Stimulated activated CD4-positive, alpha-beta T cell treated with anti-CD3 and anti-CD28 coated beads, Interleukin-4, amount 100 ng/mL, for 48 hours (primary cell): ENCODE measurements at places on chromosomes 1 and 21.

DNA sequence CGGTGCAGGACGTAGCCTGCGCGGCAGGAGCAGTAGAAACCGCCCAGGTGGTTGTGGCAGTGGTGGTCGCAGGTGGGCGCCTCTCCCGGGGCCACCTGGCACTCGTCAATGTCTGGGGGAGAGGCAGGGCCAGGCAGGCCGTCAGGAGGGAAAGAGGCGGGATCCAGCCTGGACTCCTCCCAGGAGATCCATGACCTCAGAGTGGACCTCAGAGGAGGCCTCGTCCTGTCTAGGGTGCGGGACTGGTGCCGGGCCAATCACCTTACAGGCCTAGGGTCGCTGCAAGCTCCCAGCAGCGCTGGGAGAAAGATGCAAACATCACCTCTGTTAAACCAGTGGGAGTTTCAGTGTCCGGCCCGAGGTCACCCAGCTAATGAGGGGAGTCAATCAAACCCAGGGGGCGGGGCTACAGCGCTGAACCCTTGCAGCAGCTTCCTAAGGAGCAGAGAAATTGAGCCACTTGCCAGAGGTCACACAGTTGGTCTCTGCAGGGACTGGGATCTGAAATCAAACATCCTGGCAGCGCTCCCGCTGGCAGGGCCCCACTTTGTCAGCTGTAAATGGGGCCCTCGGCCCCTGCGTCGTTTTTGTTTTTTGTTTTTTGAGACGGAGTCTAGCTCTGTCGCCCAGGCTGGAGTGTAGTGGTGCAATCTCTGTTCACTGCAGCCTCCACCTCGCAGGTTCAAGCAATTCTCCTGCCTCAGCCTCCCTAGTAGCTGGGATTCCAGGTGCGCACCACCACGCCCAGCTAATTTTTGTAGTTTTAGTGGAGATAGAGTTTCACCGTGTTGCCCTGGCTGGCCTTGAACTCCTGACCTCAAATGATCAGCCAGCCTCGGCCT, 1.4 kb downstream of the MASP2 start:
- no peak for DNase-seq

- DNase-seq = no peak
These were observed 55.5 kb downstream of the GABPA start for GRCh38 chr21:25790122-25790877.

- DNase-seq = no peak
These were observed 40.4 kb downstream of the PHC2 start for GRCh38 chr1:33390542-33390941.

GRCh38 chr1:246748006-246748405, 23.8 kb downstream of the SCCPDH start:
- no peak for DNase-seq

DNA sequence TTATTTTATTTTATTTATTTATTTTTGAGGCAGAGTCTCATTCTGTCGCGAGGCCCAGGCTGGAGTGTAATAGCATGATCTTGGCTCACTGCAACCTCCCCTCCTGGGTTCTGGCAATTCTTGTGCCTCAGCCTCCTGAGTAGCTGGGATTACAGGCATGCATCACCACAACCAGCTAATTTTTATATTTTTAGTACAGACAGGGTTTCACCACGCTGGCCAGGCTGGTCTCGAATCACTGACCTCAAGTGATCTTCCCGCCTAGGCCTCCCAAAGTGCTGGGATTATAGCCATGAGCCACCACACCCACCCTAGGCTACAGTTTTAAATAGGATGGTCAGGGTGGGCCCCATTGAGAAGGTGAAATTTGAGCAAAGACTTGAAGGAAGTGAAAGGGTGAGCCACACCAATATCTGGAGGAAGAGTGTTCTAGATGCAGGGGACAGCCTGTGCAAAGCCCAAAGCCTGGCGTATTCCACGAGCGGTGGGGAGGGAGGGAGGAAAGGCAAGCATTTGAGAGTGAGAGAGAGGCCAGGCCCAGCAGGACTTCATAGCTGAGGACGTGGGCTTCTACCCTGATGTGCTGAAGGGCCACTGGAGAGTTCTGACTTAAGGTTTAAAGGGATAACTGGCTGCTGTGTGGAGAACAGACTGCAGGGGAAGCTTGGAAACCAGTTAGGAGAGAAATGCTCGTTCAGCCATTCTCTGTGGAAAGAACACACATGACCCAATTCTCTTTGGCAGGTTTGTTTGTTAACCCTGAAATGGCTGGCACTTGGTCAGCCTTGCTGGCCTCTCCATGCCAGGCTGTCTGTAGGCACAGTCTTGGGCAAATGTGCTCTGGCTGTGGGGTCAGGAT, 62.6 kb upstream of the FAM20B start:
- DNase-seq = no peak

DNA sequence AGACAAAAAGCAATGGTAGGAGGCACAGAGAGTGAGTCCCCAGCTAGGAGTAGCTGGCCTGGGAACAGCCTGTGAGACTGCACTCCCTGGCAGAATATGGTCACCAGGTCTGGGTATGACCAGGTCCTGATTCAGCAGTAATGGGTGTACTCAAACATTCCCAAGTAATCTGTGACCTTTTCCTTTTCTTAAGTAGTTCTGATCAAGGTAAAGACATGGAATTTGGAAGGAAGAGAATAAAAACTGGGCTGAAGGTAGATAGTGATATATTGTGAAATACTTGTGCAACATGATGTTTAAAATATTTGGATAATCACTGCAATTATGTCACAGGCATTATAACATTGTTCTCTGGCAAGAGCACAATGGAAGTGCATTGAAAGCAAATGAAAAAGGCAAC, 147.2 kb upstream of the DPYD start:
- no peak for DNase-seq

DNA sequence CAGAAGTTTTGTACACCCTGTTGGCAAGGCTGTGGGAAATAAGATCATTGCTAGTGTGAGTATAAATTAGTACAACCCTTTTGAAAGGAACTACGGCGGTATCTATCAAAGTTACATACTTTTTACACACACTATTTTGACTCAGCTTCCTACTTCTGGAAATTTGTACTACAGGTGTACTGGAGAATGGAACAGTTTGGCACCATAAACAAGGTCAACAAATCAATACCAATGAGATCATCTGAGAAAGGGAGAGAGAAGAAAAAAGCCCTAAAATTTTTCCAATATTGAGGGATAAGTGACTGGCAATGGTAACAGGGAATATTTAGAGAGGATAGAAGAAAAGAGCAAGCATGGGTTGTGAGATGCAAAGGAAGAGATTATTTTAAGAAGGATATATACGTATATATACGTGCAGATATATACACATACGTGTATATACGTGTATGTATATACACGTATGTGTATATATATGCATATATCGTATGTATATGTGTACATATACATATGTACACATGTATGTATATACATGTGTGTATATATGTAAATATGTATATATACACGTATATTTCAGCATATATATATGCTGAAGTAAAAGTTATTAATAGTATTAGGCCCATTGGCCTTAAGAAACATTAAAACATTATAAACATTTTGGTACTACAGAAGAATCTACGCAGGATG, 27.6 kb downstream of the KLHL20 start:
- no peak for DNase-seq

- no peak for DNase-seq
These were observed 182.1 kb upstream of the LMO4 start for GRCh38 chr1:87146538-87146937.

GRCh38 chr1:236168716-236169429, 26.5 kb downstream of the GPR137B start:
- DNase-seq = no peak

- DNase-seq = no peak
These were observed 3.1 kb upstream of the HMGCS2 start for GRCh38 chr1:119771770-119772169.
